ENCODE measurements at places on chromosomes 12 and 14. TPM values are rescaled to one million over a fixed set of nuclear protein-coding genes. Genes with fewer than 3 reads are reported as not detected.
A peak's percentile ranks its signal among the peaks of the same experiment; 100 is the strongest.

GRCh38 chr12:5521456-5522325 lies 89.8 kb downstream of the NTF3 start:
- no peak for DNase-seq

CMA1 gene
- not detected for total RNA-seq

PTPRQ gene
- 0.82 TPM for total RNA-seq

EML1 gene
- 116 TPM for total RNA-seq

- DNase-seq = no peak
Measured at GRCh38 chr14:66511849-66512248, 3.9 kb downstream of the GPHN start.

SERPINA6 gene
- total RNA-seq = not detected

- DNase-seq = no peak
Measured at GRCh38 chr12:56590237-56590830, 39.8 kb downstream of the BAZ2A start.

DNA sequence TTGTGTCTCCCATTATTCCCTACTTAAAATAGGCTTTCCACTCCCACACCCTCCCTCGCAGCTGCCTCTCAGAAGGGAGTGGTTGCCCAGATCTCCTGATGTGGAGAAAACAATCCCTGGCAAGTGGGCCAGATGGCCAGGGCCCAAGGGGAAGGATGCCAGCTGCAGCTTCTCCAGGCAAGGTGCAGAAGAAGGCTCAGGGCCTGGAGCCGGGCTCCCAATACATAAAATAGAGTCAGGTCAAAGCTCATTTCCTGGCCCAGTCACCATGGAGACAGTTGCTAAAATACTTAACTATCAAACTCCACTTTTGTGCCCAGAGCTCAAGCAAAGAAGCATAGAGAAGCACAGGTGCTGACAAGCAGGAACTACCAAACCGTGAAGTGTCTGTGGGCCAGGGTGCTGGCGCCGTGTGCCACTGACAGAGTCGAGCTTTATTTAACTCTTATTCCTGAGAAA lies 45.7 kb upstream of the ITPR2 start:
- peak; percentile 42 for DNase-seq

DNA sequence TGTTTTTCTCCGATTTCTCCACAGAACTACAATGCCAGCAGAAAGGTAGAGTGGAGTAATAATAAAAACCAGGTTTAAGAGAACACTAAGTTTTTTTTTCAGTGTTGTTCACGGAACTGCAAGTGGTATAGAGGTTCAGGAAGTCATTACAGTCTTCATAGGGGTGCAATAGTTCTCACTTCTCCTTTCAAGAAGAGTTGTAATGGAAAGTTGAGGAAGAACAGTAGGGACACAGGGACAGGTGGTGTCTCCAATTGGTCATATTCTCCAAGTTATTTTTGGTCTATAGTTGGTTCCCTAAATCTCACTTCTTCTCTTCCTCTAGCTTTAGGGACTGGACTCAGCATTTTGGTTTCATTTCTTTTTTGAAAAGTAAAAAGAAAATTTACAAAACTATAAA lies 894.0 kb downstream of the NRXN3 start:
- DNase-seq = no peak

- DNase-seq = no peak
Measured at GRCh38 chr12:4789776-4790175, 69.6 kb downstream of the GALNT8 start.

DNA sequence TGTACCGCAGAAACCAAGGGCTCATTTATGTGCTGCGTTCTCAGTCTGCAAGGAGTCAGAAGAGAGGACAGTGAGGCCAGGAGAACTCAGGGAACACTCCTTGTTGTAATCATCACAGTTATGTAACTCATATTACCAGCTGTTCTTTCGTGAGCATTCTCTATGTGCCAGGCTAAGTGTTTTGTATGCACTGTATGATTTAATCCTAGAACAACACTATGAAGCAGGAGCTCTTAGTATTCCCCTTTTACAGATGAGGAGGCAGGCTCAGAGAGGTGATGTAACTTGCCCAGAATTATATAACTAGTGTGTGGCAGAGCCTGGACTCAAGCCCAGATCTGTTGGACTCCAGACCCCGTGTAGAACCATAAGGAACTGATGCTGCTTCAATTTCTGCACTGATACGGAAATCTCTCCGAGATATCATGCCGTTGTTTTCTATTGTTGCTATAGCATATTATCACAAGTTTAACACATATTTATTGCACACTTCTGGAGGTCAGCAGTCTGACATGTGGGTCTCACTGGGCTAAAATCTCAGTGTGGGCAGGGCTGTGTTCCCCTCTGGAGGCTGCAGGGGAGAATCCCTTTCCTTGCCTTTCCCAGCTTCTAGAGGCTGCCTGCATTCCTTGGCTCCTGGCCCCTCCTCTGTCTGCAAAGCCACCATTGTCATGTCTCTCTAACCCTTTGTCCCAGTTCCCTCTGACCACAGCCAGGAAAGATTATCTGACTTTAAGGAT lies 16.3 kb upstream of the CD9 start:
- no peak for DNase-seq

NANOG gene
- not detected for total RNA-seq

GRCh38 chr12:68867606-68868005 lies 59.6 kb downstream of the MDM2 start:
- no peak for DNase-seq

TC2N gene
- 5.7 TPM for total RNA-seq

KRT81 gene
- total RNA-seq = not detected

DNA sequence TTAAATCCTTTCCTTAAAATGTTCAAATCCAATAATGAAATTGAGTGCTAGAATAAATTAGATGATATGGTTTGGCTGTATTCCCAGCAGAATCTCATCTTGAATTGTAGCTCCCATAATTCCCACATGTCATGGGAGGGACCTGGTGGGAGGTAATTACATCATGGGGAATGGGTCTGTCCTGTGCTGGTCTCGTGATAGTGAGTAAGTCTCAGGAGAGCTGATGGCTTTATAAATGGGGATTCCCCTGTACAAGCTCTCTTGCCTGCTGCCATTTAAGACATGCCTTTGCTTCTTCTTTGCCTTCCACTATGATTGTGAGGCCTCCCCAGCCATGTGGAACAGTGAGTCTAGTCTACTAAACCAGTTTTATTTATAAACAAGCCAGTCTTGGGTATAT lies 508.5 kb downstream of the ETNK1 start:
- no peak for DNase-seq

DNA sequence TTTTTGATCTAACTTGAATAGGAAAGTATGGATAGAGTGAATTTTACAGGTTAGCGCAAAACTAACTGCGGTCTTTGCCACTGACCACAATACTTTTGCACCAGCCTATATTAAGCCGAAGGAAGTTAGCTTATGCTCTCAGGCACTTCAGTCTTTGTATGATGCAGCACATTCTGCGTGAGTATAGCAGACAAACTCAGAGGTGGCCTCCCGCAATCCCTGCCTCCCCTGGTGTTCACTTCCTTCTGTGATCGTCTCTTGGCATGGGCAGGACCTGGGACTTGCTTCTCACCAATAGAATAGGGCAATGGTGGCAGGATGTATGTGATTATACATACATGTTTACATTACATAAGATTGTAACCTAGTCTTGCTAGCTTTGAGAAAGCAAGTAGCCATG lies 10.3 kb upstream of the SLC6A13 start:
- DNase-seq = no peak

DNA sequence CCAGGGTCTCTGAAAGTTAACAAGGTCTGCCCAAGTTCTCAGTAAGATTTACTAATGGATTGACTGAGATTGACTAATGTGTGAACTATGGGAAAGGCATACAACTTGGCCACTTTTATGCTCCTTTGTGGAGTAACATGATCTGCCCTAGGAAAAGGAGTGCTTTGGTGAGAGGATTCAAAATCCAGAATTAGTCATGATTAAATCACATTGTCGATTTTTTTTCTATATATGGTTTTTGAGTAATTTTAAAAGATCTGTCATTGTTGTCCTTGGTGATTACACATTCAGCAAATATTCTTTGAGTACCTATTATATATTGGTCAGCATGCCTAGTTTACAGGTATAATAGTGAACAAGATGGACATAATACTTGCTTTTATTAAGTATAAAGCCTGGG lies 147.7 kb upstream of the SYT10 start:
- DNase-seq = no peak

- DNase-seq = no peak
Measured at GRCh38 chr12:110005319-110005973, 6.2 kb downstream of the ANKRD13A start.

DNA sequence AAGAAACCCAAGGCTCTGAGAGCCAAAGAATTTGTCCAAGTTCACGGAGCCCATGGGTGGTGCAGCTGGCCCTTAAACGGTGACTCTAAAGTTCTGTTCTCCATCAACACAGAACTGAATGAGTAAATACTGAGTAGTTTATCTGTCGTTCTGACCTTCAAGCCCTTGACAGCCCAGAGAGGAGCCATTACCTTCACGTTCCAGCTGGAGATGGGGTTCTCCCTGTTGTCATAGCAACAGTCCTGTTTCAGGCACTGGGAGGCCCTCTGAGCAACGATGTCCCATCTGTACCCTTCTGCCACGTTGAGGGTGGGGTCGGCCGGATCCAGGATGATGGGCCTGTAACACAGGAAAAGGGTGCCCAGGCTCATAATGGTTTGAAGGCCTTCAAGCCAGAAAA lies 7.5 kb upstream of the C12orf43 start:
- DNase-seq = no peak

- no peak for DNase-seq
Measured at GRCh38 chr12:44816446-44817017, 59.6 kb downstream of the NELL2 start.

DNA sequence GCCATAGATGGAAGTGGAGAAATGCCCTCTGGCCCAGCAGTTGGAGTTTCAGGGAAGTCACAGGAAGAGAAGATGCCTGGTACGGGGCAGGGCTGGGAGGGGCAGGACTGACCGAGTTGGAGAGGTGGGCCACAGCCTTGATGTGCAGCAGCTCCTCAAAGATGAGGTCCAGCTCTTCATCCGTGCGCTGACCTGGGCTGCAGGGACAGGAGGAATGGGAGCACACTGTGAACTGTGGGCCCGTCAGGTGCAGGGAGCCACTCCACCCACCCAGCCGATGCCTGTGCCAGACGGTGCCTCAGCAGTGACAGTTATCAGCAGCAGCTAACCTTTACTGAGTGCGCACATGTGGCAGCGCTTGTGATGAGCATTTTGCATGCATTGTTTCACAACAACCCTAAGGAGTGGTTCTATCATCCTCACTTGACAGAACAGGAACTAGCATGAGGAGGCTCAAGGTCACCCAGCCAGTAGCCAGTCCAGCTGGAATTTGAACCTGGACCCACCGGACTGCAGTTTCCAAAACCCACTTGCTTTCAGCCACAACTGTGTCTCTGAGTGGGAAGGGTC lies 8.4 kb downstream of the RAPGEF3 start:
- DNase-seq = no peak
